ENCODE measurements at places on chromosomes 1 and 21.

DNA sequence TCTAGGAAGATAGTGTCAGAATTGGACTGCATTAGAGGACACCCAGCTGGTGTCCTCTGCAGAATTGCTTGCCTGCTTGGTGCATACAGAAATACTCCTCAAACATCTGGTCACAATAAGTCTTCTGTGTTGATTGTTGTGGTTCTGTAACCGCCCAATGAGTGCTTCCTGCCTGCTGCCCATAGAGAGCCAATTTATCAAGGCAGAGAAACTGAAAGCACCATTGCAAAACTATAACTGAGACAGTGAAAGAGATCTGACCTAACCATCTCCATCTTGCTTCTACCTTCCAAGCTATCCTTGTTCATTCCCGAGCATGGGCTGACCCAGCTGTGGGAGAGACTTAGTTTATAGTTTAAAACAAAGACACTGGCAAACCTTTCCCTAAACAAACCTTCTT lies 462.4 kb upstream of the RGS18 start:
- DNase-seq: no peak

DNA sequence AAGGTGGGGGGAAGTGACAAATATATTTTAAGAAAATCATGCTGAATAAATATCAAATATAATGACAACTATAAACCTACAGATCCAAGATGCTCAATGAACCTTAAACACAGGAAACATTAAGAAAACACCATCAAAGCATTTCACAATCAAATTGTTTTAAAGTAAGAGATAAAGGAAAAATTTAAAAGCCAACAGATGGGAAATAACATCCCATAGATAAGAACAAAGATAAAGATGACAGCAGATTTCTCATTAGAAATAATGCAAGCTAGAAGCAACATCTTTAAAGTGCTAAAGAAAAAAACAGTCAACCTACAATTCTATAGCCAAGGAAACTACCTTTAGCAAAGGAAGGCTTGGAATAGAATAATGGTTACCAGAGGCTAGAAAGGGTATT lies 17.8 kb downstream of the MCOLN3 start:
- DNase-seq: no peak

GRCh38 chr1:235583511-235584001 lies 66.0 kb downstream of the GNG4 start:
- DNase-seq: no peak

DNA sequence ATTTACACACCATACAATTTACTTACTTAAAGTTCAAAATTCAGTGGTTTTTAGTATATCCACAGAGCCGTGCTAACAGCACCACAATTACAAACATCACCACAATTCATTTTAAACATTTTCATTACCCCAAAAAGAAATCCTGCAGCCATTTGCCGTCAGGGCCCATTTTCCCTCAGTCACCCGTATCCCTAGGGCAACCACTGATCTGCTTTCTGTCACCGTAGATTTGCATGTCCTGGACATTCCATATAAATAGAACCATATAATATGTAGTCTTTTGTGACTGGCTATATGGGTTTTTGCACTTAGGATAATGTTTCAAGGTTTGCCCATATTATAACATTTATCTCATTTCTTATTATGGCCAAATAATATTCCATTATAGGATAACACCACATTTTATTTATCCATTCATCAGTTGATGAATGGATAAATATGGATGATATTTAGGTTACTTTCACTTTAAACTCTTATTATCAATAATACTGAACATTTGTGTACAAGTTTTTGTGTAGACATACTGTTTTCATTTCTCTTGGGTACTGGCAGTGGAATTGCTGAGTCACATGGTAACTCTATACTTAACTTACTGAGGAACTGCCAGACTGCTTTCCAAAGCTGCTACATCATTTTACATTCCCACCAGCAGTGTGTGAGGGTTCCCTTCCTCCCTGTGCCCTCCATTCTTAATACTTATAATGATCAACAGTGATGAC lies 68.9 kb downstream of the ST3GAL3 start:
- no peak for DNase-seq

All from NCI-H526 (cell line).